Jurkat, Clone E6-1 (cell line): ENCODE measurements at places on chromosomes 1 and 21.
A peak's percentile ranks its signal among the peaks of the same experiment; 100 is the strongest.

DNA sequence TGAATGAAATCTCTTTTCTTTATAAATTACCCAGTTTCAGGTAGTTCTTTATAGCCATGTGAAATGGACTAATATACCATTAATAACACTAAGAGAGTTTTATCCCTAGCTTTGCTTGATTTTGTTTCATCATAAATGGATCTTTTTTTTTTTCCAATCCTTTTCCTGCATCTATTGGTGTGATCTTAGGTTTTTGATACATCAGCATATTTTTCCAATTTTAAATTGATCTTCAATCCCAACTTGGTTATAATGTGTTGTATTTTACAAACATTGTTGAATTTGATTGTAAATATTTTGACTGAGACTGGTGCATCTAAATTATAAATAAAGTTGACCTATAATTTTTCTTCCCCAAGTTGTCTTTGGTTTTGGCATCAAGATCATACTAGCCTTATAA lies 4.3 kb upstream of the RTCA start:
- DNase-seq: no peak

DNA sequence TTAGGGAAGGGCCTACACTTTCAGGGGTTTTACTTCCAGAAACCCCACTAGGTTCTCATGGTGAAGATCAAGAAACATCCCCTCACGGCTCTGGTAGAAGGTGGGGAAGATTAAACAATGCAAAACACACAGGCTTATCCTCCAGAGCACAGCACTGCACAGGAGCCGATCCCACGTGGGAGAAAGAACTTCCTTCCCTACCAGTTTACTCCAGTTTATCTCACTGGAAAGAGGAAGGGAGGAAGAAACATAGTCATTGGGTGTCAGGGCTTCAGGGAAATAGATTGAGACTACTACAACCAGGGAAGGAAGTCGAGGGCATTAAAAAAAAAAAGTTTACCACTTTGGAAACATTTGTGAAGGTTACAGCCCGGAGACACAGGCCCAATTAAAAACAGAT lies 164.4 kb downstream of the NTPCR start:
- DNase-seq: no peak

GRCh38 chr1:20983297-20983889 lies 193.3 kb downstream of the EIF4G3 start:
- DNase-seq: no peak

- DNase-seq: no peak
Measured at GRCh38 chr1:39085174-39085573, 59.0 kb downstream of the NDUFS5 start.

GRCh38 chr1:202167708-202168415 lies 7.5 kb upstream of the PTPN7 start:
- DNase-seq: no peak

GRCh38 chr1:227947676-227948492 lies at the start of gene WNT9A:
TSS of gene WNT9A (minus strand) at chr1:227947932. CDS start at chr1:227947887, 45 bp downstream.
- no peak for DNase-seq

DNA sequence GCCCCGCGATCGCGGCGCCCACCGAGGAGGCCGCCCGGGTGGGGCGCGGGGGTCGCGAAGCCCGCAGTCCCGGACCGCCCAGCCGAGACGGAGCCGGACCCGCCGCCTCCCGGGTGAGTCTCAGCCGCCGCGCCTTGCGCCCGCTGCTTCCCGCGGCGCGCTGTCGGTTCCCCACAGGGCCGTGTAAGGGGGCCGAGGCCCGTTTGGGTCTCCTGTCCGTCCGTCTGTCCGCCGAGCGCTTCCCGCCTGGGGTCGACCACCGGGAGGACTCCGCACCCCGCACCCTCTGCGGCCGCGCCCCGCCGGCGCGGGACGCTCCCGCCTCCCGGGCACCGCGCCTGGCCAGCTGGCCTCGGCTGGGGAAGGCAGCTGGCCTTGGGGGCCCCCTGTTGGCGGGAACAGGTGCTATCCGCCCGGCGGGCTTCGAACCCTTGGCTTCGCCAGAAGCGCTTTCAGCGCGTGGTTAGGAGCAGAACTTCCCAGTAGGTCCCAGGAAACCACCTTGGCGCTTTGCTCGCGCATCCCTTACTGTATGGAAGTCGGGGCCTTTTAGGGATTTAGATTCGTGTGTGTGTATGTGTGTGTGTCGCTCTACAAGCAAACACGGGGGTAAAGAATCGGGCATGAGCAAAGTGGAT lies 414 bp downstream of the TMEM51 start:
- DNase-seq: no peak

- peak; percentile 46 for DNase-seq
Measured at GRCh38 chr21:44800971-44801467, 601 bp downstream of the UBE2G2 start.

GRCh38 chr21:15495965-15496364 lies 233.8 kb upstream of the USP25 start:
- DNase-seq: no peak

- DNase-seq: no peak
Measured at GRCh38 chr1:12052008-12052573, 11.0 kb upstream of the TNFRSF8 start.

- no peak for DNase-seq
Measured at GRCh38 chr1:202172015-202172355, 11.6 kb upstream of the PTPN7 start.

GRCh38 chr1:223217781-223218180 lies 74.7 kb upstream of the TLR5 start:
- no peak for DNase-seq

- DNase-seq: no peak
Measured at GRCh38 chr1:176193023-176193422, 14.1 kb downstream of the COP1 start.

GRCh38 chr1:225458222-225458631 lies 30.4 kb upstream of the LBR start:
- DNase-seq: no peak

DNA sequence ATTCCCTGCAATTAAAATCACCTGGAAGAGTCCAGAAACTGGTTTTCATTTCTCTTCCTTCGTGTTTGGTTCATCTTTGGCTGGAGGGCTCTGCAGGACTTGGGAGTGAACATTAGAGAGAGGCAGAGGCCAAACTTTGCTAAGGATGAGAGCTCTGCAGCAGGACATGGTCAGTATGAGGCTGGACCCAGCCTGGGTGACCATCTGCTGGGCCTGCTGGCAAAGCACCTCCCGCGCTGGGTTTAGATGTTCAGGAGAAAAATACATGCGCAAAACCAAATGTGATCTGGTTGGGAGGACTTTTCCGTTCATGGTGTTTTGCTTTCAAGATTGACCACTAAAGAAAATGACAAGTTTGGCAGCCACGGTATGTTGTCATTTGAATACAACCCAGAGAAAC lies 15.9 kb downstream of the KAZN start:
- DNase-seq: no peak

GRCh38 chr1:162145966-162146696 lies 76.6 kb downstream of the NOS1AP start:
- DNase-seq: no peak

GRCh38 chr1:32609180-32609579 lies 41.2 kb downstream of the ZBTB8OS start:
- DNase-seq: no peak

DNA sequence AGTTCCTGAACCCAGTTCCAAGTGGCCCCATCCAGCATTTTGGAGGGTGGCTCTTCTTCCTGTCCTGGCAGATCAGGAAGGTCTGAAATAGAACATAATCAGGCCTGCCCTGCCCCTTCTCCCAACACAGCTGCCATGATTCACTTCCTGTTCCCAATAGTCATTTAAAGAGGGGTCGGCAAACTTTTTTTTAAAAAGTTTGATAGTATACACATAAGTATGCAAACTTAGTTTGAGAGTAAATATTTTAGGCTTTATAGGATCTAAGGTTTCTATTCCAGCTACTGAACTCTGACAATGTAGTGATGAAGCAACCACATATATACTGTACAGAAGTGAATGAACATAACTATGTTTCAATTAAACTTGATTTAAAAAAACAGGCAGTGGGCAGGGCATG lies 66.4 kb downstream of the LUZP1 start:
- DNase-seq: no peak

DNA sequence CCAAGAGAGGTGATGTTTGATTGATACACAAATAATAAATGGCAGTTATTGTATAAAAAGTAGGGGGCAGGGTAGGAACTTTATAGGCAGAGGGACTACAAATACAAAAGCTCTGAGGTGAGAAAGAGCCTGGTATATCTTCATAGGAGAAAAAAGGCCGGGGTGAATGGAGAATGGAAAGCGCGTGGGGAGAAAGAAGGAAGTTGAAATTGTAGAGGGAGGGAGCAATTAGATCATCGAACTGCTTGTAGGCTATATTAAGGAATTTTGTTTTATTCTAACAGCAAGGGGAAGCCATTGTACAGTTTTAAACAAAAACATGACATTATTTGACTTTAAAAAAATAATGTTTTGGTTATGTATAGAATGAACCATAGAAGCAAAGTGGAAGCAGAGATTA lies 147.4 kb downstream of the PDE4B start:
- no peak for DNase-seq

GRCh38 chr1:78254517-78254916 lies 208.8 kb downstream of the GIPC2 start:
- no peak for DNase-seq

GRCh38 chr1:61056196-61056572 lies 26.2 kb upstream of the NFIA start:
- DNase-seq: no peak

- no peak for DNase-seq
Measured at GRCh38 chr1:171501305-171502024, 16.1 kb downstream of the PRRC2C start.

GRCh38 chr1:4395158-4395557 lies 259.3 kb upstream of the AJAP1 start:
- DNase-seq: no peak

- no peak for DNase-seq
Measured at GRCh38 chr1:30256911-30257310, 466.5 kb downstream of the MATN1 start.

GRCh38 chr1:43372172-43372571 lies 4.4 kb upstream of the ELOVL1 start:
- no peak for DNase-seq

GRCh38 chr1:157106813-157107189 lies 7.2 kb upstream of the ETV3L start:
- no peak for DNase-seq

DNA sequence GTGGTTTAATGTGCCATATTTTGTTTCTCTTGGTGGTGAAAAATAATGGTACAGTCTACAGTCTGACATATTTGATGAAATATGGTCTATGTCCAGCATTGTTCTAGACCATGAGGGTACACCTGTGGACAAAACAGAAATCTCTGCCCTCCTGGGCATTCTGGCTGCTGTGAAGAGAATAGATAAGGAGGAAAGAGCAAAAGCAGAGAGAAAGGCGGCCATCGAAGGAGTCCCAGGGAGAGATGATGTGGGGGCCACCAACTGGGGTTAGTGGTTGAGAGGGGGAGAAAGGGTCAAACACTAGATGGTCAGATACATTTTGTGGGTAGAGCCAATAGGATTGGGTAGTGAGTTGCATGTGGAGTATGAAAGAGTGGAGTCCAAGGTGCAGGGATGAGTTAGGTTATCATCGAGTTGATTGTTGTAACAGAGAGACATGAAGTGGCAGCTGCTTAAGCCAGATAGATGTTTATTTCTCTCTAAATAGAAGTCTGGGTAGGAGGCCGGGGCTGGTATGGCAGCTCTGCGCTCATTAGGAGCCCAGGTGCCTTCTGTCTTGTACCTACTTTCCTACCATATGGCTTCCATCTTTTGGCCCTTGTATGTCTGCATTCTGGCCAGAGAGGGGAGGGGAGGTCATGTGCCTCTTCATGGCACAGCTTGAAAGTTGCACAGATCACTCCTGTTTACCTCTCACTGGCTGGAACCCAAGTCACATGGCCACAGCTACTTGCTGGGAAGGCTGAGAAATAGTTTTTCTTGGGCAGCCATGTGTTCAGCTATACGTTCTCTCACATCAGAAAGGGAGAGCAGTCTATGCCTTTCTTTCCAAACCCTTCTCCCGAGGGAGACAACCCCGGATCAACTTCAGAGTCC lies 13.0 kb downstream of the UBE4B start:
- no peak for DNase-seq

- DNase-seq: no peak
Measured at GRCh38 chr1:109084563-109085517, 5.7 kb upstream of the TMEM167B start.

- DNase-seq: no peak
Measured at GRCh38 chr1:110021285-110021684, 13.1 kb upstream of the STRIP1 start.

DNA sequence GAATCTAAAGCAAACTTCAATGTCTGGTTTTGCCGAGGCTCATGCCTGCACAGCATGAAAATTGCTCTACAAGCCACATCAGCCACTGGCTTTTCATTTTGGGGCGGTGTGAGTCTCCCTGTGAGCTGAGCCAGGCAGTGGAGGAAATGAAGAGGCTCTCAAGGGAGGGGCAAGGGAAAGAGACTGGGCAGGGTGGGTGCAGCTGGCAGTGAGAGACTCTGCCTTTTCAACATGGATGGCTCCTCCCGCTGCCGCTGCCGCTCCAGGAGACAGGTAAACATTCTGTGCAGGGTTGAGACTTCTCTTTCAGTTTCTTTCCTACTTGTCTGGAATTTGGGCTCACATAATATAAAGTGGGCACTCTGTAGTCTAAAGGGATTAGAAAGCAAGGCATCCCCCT lies 11.3 kb upstream of the CTSE start:
- peak; percentile 63 for DNase-seq

GRCh38 chr1:2480986-2481364 lies 4.9 kb downstream of the PLCH2 start:
- DNase-seq: no peak

- no peak for DNase-seq
Measured at GRCh38 chr1:201905234-201905890, 16.7 kb downstream of the SHISA4 start.

- no peak for DNase-seq
Measured at GRCh38 chr1:6121021-6121421, 59.1 kb downstream of the CHD5 start.
